ENCODE measurements at places on chromosomes 7 and 10.
A peak's percentile ranks its signal among the peaks of the same experiment; 100 is the strongest.

DNA sequence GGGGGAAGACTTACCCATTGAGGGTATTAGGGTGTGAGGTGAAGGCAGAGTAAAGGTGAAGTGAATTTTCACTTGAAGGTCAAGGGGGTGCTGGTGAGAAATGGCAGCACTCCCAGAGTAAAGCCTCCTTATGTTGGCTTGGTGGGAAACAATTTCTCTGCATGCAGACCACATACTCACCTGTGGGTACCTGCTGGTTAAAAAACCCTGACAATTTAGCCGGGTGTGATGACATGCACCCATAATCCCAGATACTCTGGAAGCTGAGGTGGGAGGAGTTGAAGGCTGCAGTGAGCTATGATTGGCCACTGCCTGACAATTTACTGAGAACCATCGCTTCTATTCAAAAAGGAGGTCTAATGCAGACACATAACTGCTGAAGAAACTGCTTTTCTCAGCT, 5.5 kb downstream of the DNAJB9 start:
- no peak for DNase-seq

DNA sequence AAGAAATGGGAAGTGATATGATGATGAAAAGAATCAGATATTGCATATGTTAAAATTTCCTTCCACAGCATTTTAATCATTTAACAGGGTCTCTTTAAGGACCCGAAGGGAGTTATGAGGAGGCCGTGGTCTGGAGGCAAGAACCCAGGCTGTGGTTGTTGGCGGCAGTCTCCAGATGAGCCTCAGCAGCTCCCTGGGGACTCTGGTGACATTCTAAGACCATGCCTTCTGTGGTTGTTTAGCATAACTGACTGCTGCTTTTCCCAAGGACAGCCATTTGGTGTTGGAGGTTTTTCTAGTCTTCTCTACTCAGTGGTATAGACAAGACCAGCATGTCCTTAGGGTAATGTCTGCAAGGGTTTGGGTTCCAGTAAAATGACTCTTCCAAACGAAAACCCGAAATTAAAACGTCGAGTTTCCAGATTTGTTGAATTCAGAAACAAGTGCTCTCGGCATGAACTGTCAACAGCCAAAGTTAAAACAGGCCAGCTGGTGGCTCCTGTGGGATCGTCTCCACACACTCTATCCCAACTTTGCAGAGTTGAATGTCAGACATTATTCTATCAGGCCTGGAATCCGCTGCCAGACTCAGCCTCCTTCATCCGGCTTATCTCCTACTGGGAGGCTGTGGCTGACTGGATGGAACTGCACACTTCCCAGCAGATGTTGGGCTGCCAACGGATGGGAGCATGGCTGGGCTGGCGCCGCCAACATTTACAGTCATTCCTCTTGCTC, 183.1 kb downstream of the TAX1BP1 start:
- no peak for DNase-seq

DNA sequence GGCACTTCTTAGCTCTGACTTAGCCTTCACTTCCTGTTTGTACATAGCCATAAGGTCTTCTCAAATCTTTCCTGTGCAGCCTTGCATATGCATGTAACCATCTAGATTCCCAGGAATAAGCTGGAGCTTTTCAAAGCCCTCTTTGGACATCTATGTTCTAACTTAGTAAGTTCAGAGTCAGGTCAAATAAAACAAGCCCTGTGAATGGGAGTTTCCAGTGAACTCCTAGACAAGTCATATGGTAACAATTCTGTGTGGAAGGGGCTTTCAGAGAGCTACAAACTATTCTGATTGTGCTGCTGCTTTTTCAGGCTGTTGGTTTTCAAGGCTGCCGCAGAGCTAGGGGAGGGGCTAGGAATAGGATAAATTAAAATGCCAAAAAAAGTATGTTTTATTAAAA, 208.4 kb upstream of the AKR1E2 start:
- no peak for DNase-seq

DNA sequence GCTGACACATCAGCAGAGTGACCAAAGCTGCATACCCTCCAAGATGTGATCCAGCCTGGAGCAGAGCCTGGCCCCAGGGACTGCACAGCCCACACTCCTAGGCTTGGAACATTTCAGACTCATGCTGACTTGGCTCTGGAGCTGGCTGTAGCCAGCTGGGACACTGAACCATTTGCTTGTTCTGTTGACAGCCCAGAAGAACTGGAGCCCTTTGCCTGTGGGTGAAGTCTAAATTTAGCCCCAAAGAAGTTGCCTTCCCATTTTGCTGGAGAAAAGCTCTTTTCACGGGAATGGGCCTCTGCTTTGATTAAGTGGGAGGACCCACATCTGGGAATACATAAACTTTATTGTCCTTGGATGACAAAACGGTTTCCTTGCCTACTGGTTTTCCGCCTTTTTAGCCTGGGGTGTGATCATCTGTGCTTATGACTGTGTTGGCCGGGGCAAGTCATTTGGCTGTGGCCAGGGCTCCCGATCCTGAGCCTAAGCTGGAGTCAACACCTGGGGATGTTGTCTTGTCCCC, 186.2 kb upstream of the BMPER start:
- no peak for DNase-seq

GRCh38 chr10:95485056-95485844, 75.9 kb downstream of the SORBS1 start:
- DNase-seq = peak; percentile 21

DNA sequence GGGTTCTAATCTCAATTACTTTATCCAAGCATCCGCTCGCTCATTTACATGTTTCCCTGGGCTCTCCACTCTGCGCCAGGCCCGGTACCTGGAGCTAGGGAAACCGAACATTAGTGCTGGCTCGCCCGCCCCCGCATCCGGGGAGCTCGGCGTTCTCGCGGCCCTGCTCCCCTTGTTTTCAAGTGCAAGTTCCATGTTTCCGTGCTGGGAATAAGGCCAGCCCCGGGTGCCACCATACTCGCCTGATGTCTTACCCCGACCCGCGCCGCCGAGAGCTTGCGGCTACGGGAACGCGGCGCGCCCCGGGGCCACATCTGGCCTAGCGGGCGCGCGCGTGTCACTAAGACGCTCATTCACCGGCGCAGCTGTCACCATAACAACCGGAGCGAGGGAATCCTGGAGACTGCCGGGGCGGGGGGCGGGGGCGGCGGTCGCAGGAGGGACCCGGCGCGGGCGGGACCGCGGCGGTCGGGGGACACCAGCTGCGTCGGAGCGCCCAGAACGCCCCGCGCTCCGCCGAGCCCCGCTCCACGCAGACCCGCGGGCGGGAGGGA, at the start of gene NEURL1:
NEURL1 (plus strand) TSS at position 344 of the 554 bp plus-strand sequence. CDS start 683 bp downstream, outside the sequence.
- no peak for DNase-seq

GRCh38 chr10:24457661-24458318, 248.9 kb downstream of the KIAA1217 start:
- DNase-seq = no peak

DNA sequence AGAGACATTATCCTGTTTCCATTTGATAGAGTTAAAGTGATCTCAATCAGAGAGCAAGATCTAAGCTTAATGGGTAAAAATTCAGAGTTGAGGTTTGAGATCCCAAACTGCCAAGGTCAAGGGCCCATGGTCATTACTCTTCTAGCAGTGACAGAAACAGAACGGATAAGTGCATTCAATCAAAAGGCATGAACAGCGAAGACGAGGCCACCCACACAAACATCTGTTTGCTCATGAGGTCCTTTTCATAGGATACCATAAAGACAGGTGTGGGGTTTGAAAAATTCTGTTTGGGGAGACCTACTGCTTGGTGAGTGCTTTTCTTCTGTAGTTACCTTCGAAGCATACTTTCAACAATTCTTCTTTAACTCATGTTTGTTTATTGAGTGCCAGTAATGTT, 58.3 kb downstream of the SEMA3C start:
- no peak for DNase-seq

GRCh38 chr10:100934084-100934659, 21.4 kb downstream of the SLF2 start:
- DNase-seq = no peak

DNA sequence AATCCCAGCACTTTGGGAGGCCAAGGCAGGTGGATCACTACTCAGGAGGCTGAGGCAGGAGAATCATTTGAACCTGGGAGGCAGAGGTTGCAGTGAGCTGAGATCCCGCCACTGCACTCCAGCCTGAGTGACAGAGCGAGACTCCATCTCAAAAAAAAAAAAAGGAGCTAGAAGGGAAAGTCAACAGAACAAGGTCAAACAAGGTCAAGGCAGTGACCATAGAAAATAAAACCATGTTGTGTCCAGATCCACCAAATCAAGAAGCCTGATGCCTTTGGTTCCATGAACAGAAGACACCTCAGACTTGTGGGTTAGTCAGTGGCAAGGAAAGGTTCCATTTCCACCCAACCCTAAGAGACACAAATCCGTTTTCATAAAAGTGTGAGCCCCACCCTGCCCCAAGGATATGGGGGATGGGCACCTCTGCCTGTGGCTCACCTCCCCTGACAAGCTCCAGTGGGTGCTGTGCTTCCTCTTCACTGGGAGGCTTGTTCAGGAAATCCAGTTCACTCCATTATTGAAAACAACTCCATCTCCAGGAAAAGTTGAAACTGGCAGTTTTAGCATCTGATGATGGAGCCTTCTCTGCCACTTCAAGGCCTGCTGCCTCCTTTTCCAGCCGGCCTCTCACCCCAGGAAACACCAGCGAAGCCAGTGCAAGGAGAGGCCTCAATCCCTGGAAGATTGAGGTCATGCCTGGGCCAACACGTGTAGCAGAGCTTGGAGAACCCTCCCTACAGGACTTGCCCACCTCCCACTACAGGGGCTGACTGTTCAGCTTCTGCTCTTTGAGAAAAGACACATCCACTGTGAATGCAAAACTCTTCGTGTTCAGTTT, 152.9 kb downstream of the NRF1 start:
- no peak for DNase-seq

- no peak for DNase-seq
These were observed 55.2 kb upstream of the PDGFA start for GRCh38 chr7:574661-575395.

GRCh38 chr10:24425151-24425550, 216.2 kb downstream of the KIAA1217 start:
- no peak for DNase-seq

- DNase-seq = no peak
These were observed 44.7 kb downstream of the PDE1C start for GRCh38 chr7:32025381-32026082.

- no peak for DNase-seq
These were observed 14.3 kb upstream of the ELN start for GRCh38 chr7:74013539-74014272.

DNA sequence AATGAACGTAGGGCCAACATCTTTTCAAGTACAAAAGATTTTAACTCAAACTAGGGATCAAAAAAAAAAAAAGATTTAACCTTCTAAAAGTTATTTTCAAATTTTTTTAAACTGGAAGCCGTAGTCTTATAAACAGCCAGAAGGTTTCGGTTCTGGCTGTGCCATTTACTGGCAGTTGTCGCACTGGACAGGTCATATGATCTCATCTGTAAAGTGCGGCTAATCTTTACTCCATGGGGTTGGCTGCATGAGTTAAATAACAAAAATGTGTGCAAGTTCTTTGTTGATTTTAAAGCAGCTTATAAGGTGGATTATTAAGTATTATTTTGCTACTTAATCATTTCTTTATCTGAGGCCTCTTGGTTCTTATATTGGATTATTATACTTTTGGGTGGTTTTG, 36.6 kb downstream of the TRUB1 start:
- DNase-seq = no peak

DNA sequence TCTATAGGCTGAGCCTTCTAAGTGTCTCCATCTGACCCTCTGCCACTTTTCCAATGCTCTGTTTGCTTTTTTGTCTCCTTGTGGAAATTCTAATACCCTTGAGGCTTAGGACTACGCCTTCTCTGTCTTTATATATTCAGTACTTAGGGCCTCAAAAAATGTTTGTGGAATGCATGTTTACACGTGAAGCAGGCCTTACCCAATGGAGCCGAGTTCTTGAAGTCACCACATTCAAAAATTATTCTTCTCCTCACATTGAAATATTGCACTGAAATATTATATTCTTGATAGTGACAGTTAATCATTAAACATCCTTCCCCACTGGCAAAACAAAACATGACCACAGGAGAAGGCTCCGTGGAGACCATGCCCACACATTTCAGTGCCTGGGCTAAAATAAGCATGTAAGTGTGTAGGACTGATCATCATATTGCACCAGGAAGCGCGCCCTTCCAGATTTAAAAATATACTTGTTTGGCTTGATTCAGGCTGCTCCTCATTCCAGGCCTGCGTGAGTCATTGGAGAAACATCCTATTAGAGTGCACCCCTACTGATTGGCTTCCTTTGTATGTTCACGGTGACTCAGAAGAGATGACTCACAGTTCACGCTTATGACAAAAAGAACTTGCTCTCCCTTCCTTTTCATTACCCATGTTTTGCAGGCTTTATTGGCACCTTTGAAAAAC, 307.4 kb upstream of the AOAH start:
- peak; percentile 10 for DNase-seq
